ENCODE measurements at places on chromosomes 7 and 10.

DNA sequence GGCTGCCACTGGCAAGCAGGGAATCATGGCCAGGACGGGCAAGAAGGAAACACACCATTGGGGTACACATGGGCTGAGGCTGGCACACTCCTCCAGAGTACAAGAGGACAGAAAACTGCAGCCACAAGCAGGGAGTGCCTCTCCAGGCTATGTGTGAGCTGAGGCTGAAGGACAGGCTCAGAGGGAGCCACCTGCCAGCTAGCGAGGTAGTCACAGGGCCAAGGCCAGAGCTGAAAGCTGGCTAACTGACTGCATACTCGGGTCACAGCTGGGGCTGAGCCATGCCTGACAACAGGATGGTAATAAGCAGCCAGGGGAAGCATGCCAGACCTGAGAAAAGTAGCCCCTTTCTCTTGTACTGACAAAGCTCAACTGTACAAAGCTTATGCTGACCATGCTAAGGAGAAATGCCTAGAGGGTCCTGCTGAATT lies 52.0 kb downstream of the KIF5B start:
- DNase-seq, result no peak

GRCh38 chr7:18505870-18506460 lies 10.4 kb downstream of the HDAC9 start:
- no peak for DNase-seq

DNA sequence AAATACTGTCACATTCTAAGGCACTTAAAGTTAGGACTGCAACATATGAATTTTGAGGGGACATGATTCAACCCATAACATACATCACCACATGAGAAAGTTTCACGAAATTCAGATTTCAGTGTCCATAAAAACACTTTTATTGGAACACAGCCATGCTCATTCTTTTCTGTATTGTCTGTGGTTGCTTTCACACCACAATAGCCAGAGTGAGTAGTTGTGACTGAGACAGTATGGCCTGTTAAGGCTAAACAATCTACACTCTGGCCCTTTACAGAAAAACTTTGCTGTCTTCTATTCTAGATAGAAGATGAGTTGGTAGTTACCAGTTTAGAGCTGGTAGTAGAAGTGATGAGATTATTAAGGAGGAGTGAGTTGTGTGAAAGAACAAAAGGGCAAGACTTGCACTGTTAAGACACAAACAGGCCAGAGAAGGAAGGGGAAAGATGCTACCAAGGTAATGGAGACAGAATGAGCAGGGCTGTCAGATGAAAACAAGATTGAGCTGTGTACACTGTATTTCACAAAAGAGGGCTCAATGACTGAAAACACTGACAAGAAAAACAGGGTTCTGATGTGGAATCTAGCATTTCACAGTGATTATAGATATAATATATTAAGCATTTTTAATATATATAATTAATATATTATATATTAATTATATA lies 108.6 kb downstream of the PPP1R3A start:
- no peak for DNase-seq

DNA sequence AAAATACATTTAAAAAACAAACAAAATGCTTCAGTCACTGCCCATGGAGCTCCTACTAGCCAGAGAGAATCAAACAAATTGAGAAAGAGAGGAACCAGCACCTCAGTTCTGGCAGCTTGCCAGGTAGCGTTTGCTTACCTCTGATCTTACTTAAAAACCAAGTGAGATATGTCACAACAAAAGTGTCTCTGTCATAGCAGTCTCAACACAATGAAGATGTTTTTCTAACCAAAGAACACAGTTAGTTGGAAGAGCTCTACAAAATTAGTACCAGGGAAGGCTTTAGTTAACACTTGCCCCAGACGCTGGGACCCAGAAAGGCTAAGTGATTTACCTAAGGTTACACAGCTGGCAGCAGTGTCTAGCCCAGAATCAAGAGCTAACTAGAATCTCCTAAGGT lies 3.4 kb downstream of the DOCK4 start:
- DNase-seq, result no peak

DNA sequence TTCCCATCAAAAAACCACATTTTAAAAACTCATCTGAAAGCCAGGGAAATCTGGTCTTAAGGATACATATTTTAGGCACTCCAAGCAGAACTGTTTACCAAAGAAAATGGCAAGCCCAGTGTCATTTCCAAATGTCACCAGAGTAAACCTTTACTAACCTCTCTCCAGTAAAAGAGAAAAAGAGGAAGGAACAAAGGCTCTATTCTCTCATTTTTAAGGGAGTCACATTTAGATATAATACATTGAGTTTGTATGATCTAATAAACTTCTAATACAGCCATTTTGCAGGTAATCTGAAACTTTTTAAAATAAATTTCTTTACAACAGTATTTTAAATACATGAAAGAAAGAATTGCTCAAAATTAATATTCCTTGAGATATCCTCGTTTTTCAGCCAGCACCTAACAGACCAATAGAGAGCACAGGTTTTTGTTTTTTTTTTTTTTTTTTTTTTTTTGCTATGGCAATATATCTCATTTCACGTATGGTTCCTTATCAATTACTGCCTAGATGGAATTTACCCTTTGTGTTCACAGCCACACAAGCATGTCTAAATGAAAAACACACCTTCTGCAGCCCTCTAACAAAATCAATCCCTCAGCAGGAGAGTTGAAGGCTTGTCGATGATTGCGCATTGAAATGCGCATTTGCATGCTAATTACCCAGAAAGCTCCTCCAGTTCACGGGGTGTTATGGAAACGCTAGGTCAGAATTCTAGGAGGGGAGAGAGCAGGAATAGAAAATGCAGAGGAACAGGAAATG lies 39.8 kb upstream of the MSRB2 start:
- no peak for DNase-seq

DNA sequence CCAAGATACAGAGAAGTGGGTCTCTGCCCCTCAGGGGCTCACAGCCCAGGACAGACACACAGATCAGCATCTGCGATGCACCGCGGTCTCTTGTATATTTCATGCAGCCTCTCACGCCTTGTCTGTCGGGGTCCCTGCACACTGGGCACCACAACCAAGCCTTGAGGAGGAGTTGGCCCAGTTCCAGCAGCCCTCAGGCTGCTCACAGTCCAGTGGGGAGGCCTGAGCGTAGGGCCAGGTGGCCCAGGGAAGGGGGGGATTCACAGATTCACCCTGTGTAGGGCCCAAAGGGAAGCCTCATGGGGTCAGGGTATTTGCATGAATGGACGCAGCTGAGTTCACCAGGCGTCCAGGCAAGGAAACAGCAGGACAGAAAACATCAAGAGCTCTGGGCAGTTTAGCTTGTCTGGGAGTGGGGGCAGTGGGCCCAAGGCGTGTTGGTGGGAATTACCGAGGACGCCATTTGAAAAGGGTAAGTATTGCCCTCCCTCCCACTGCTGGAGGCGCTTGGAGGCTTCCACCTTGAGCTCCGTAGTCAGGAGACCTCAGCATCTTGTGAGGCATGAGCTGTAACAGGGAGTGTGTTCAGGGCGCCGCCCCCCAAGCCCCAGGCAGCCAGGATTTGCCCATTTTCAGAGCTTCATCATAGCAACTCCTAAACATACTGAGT lies 129.1 kb upstream of the CHST15 start:
- no peak for DNase-seq

DNA sequence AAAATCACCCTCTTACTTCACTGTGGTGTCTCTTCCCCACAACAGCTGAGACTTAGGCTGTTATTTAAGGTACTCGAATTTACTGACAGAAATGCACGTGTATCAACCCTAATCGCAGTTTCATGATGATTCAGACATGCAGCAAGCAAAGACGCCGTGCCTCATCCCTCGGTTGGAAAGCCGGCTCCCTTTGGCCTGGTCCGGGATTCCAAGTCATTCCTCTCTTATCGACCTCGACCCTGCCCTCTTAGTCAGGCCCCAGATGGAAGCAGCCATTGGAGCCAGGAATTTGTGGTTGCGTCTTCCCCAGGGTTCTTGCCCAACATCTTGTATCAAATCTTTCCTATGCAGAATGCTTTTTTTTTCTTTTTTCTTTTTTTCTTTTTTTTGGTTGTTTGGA lies 229.5 kb downstream of the GATA3 start:
- no peak for DNase-seq

DNA sequence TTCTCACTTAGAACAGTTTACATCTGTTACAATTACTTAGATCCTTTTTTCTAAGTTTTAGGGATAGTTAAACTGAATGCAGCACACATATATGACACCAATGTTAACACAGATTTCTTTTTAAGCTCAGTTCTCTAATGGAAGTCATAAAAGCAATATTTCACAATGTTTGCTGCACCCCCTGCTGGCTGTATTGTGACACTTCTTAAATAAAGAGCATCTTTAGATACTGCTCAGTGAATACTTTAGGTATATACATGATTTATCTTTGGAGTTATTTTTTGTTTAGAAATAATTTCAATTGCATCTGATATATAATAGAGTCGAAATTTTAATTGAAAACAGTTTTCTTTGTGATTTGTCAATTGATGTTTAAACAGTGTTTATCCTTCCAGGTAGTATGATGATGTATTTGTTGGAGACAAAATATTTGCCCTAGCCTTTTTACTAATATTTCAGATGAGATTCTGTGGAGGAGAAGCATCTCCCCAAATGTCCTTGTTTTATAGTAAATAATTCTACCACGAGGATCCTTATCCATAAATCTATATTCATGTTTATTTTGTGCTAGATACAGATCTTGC lies 174.4 kb downstream of the ST7 start:
- peak; percentile 56 for DNase-seq

- no peak for DNase-seq
These were observed 40.0 kb downstream of the SYPL1 start for GRCh38 chr7:106071999-106072714.

DNA sequence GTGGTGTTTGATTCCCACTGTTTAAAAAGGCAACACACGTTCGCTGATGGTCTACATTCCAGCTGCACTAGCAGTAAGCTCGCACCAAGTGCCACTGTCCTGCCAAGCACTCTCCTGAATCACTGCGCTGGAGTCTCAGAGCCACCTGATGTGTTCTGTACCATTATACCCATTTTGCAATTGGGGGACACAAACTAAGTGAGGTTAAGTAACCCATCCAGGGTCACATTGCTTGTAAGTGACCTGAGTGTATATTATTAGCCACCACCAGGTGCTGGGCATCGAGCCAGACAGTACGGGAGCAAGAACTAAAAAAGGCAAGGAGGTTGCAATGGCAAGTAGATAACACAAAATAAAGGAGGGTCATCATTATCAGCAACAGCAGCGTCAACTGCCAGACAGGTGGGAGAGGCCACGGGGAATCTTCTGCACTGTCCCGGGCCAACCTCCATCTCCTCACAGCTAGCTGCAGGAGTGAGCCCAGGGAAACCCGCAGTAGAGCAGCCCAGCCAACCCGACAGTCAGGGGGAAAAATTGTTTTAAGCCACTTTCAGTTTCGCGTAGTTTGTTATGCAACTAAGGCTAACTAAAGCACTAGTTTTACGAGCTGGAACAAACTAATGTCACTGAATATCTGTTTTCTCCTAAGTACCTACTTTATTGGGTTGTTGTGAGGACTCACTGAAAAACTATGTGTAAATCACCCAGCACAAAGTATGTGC lies 712 bp upstream of the CPVL start:
- DNase-seq, result no peak

- no peak for DNase-seq
These were observed 38.2 kb upstream of the C10orf71 start for GRCh38 chr10:49260644-49261296.

DNA sequence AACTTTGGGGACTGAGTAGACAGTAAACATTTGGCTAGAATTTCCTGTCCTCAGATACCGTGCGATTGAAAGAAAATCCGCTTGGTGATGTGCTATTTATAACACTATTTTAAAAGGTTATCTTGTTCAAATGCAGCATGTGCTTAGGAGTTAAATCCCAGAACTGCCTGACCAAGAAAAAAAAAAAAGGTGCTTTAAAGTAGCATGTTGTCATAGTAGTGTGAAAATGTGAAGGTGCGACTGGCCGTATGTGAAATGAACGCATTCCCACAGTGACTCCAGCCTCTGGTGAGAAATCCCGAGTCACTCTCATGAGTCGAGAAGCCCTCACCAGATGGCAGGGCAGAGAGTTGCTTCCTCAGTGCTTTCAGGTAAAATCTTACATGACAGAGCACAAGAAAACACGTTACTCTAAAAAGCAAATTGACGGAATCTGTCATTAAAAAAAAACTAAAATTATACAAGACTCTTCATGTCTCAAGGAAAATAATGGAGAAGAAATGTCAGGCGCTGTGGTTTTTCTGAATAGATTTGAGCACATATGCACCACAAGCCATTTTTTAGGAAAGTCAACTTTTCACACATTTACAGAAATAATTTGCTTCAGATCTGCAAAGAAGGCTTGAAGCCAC lies 18.4 kb upstream of the KLF6 start:
- peak; percentile 48 for DNase-seq

- no peak for DNase-seq
These were observed 32.5 kb upstream of the DOCK1 start for GRCh38 chr10:126872768-126873167.

- no peak for DNase-seq
These were observed 15.1 kb downstream of the HTR7 start for GRCh38 chr10:90842725-90843124.

- DNase-seq, result no peak
These were observed 63.4 kb downstream of the HDAC9 start for GRCh38 chr7:18558910-18559309.

GRCh38 chr7:35596061-35596460 lies 98.9 kb downstream of the HERPUD2 start:
- no peak for DNase-seq

DNA sequence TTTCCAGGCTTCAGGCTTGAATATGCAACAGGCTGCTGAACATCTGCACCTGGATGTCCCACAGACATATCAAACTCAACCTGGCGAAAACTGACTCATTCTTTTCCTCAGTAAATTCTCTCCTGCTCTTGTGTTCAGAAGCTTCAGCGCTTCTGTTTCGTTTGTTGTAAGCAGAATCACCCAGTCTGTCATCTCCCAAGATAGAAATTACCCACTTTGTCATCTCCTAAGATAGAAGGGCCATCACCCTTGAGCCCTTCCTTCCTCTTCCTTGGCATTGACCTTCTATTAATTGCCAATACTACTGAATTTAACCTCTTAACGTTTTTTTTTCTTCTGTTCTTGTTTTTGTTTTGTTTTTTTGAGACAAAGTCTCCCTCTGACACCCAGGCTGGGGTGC lies 59.7 kb downstream of the CPED1 start:
- no peak for DNase-seq

DNA sequence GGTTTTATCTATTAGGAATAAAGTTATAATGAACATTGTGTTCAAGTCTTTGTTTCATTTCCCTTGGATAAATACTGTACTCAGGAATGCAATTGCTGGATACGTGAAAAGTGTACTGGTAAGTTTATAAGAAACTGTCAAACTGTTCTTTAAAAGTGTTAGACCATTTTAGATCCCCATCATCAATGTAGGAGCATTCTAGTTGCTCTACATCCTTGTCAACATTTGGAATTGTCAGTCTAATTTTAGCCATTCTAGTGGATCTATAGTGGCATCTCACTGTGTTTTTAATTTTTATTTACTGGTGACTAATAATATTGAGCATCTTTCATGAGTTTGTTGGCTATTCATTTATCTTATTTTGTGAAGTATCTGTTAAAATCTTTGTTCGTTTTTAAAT lies 354.0 kb upstream of the NRP1 start:
- no peak for DNase-seq

DNA sequence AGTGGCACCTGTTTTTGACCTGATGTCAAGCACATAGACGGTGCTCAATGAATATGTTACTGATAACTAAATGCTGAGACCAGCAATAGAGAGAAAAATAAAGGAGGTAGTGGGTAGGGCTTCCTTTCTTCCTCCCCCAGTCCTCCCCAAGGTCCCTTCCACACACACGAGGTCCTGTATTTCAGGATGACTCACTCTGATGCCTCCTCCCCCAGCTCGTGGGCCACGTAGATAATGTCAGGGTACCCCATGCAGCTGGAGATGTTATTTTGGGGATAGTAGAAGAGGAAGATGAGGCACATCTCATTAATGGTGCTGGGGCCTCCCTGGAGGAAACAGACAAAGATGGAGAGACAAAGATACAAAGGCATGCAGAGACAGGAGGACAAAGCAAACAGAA lies 17.3 kb downstream of the PRSS58 start:
- no peak for DNase-seq

Data from KG1 (cell line).